ENCODE measurements at places on chromosomes 16 and 17.

- no peak for DNase-seq
Observed at GRCh38 chr17:76640550-76641380, 2.8 kb downstream of the ST6GALNAC1 start.

DNA sequence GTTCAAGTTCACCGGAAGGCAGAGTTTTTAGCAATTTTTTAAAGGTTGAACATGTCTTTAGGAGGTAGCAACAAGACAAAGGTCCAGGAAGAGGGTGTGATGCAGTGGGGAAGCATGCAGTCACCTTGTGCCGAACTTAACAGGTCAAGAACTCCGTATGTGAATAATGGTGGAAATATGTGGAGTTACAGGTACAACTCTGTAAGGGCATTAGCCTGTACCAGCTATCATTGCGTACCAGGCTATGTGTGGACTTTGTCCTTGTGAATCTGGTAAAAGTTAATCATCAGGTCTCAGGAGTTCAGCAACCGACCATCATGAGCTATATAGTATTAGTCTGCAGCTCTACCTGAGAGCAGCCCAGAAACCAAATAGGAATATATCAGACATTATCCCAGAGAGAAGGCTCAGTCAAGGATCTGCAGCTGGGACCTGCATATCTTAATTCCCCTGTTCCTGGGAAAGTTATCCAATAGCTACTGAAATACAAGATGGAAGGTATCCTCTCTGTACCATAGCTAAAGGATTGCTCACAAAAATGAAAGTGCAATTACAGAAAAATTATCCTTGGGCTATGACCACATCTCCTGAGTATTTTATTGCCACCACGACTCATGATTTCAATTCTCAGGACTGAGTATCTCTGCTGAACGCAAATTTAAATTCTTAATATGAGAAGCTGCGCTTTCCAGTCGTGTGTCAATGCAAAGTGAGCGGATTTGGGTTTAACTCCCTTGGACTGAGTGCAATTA lies 469.3 kb downstream of the CDH13 start:
- no peak for DNase-seq

GRCh38 chr16:79150151-79150550 lies 450.4 kb downstream of the MAF start:
- no peak for DNase-seq

DNA sequence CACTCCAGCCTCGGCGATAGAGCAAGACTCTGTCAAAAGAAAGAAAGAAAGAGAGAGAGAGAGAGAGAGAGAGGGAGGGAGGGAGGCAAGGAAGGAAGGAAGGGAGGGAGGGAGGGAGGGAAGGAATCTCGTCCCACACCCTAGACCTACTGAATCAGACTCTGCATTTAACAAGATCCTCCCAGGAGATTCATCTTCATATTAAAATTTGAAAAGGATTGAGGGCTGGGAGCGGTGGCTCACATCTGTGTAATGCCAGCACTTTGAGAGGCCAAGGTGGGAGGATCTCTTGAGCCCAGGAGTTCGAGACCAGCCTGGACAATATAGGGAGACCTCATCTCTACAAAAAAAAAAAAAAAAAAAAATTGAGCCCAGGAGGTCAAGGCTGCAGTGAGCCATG lies 33.5 kb upstream of the NUFIP2 start:
- no peak for DNase-seq

DNA sequence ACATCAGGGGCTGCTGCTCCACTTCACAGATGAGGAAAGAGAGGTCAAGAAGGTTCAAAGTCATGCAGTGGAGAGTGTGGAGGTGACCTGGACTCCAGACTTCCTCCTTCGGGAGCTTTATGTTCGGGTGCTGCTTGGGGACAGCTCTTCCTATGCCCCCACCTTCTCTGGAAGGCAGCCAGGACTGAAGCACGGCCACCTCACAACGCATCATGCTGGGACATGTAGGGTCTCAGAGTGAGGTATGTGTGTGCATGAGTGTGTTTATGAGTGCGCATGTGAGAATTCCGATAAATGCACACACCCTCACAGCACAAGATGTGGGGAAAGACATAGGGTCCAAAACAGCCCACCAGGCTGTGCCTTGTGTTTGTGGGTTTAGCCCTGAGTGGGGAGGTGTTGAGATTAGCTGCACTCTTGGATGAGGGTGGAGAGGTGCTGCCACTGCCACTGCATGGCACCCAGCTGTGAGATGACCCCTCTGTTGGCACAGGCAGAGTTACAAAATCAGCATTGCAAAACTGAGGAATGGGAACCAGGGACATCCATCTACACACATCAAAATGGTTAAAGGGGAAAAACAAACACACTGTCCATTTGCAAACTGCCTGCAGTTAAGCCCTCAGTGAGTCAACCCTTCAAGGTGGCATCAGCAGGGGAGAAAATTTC lies 367.4 kb downstream of the SEC14L1 start:
- no peak for DNase-seq

DNA sequence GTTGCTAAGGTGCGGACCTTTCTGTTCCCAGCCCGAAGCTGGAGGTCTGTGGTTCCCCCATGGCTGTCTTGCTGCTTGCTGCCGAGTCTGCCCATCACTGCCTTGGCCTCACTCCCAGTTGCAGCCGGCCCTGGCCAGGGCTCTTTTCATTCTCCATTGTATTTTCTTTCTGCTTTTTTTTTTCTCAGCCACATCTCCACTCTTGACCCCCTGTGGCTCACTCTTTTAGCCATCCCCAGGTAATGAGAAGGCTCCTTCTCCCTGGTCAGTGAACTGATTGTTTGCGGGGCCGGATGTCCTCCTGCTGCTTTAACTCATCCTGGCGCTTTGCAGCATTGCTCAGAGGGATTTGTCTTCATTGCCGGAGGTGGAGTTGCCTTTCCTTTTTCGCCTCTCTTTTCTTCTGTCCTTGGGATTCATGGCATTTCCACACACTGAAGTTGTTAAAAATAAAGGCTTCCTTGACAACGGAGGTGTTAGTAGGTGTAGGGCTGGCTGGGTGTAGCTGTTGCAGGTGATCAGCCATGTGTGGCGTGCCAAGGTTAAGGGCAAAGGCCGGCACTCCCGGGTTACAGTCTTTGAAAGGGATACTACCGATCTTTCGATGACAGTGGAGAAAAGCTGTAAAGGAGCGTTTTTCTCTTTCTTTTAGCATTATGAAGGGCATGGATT lies 34.1 kb downstream of the MAP2K6 start:
- DNase-seq, result no peak

- no peak for DNase-seq
Observed at GRCh38 chr17:58870747-58871146, 115.1 kb downstream of the PPM1E start.

- no peak for DNase-seq
Observed at GRCh38 chr17:59892251-59892923, 356 bp downstream of the TUBD1 start.

Measured in effector memory CD8-positive, alpha-beta T cell (primary cell).